A549 (cell line): ENCODE measurements at places on chromosomes 11 and 22.

DNA sequence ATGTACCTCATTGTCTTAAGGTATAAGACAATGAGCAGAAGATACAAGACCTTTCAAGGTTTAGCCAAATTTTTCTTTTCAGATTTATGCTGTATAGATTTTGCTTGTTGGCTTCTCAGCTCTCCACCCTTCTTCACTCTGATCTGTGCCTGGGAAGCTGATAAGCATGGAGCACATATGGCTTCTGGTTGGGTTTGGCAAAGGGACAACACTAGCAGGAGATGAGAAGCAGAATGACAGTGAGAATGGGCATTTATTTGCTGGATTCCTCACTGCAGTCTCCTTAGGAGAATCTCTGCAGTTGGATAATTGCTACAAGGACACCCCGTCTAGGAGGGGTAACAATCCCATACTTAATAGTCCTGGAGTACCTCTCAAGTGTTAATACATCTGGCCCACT lies 474.8 kb upstream of the CCDC90B start:
- no peak for DNase-seq

DNA sequence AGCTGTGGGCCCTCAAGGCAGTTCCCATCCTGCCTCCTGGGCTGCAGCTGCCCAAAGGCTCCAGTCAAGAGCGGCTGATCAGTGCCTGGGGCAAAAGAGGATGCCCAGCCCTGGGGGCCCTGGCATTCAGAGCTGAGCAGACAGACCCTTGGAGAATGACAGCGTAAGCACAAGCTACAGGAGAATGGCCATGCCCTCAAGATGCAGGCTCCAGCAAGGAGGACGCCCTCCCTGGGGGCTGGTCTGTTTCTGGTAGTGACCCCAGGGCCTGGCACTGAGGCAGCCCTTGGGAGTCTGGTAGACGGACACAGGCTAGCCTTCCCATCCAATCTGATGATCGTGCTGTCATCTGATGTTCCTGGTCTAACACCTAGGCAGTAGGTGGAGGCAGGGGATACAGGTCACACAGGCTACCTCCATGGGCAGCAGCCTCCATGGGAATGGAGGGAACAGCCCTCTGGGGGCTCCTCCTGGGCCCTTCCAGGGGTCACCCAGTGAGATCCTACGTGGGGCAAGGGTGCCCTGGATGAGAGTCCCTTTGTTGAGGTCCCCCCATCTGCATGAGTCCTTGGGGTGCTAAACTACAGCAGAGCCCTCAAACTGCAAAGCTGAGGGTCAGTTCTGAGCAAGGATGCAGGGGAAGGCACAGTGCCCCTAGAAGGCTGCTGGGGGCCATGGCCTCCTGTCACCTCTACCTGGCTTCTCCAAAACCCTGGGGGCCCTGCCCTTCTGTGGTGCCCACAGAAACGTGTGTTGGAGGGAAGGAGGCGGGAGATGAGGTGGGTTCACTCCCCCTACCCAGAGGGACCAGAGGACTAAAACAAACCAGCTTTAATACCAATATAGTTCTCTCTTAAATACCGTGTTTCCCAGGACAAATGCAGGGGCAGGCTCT lies 10.2 kb upstream of the SF1 start:
- DNase-seq = no peak

DNA sequence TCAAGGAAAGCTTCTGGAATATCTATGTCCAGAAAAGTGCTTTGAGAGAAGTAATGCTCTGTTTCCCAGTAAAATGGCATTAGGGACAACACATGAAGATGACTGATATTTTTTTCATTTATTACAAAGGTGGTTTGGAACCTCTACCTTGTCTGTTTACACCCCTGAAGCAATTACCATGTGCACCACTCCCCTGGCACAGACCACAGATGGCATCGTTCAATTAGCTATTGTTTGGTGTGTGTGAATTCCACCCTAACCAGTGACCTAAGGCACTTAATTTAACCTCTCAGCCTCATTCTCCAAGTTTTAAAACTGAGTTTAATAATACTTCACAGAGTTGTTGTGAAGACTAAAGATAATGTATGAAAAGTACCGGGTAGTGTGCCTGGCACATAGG lies 127.6 kb upstream of the BMAL1 start:
- DNase-seq = no peak

GRCh38 chr11:126654886-126655806 lies 299.7 kb downstream of the ST3GAL4 start:
- DNase-seq = no peak

- no peak for DNase-seq
Measured at GRCh38 chr11:45692808-45693453, 27.5 kb upstream of the CHST1 start.

DNA sequence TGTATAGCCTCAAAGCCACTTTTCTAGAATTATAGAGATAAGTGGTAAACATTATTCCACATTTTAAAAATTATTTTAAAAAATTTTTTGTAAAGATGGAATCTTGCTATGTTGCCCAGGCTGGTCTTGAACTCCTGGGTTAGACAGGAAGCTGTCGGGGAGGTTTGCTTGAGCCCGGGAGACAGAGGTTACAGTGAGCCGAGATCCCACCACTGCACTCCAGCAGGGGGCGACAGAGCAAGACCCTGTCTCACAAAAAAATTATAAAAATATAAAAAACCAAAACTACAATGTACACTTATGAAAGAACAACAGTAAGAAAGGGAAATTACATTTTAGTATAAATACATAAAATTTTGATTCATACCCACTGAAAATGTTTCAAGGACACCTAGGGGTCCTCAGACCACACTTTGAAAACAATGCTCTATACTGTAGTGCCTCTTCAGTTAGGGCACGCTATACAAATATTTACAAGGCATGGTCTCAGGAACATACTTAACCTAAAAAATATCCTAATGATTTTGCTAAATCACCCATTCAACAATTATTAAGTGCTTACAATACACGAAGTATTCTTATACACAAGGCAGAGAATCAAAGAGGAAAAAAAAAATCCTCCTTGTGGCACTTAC lies 111.2 kb downstream of the MRTFA start:
- DNase-seq = no peak

GRCh38 chr11:73243093-73243485 lies 25.0 kb downstream of the P2RY2 start:
- no peak for DNase-seq

DNA sequence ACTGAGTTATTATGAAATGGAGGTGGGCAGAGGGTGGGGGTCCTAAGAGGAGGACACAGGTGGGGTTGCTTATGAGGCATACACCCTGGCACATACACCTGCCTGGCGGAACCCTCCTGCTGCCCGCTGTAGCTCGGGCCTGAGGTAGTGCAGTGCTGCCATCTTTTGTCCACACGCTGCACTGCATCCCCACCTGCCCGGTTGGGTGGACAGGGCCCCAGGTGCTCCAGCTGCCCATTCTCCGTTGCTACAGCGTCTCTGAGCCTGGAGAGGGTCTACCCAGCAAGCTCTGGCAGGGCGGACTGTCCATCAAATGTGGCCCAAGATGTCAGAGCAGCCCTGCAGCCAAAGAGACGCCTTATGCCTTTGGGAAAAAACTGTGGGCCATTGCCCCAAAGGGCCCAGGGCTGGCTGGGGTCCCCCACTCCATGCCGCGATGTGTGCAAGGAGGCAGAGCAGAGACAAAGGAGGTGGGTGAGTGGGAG lies 131.2 kb downstream of the BUD13 start:
- peak; percentile 50 for DNase-seq

- DNase-seq = no peak
Measured at GRCh38 chr11:61267437-61267841, 26.5 kb downstream of the PGA5 start.

GRCh38 chr22:49735411-49735900 lies 92.2 kb downstream of the BRD1 start:
- no peak for DNase-seq

DNA sequence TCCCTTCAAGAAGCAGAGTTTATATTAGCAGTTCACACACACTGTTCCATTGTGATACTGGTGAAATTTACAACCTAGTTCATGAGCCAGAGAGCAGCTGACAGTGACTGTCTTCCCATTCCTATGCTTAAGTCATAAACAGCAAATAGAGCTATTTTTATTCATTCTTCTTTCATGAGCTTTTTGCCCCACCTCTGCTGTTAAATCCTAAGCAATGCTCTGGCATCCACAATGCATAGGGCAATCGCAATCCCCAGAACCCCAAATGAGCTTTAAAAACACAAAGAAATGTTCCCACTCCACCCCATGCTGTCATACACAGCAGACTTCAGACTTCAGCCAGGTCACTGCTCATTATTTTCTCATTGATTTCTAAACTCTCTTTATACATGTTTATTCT lies 307.5 kb downstream of the ETS1 start:
- DNase-seq = no peak

DNA sequence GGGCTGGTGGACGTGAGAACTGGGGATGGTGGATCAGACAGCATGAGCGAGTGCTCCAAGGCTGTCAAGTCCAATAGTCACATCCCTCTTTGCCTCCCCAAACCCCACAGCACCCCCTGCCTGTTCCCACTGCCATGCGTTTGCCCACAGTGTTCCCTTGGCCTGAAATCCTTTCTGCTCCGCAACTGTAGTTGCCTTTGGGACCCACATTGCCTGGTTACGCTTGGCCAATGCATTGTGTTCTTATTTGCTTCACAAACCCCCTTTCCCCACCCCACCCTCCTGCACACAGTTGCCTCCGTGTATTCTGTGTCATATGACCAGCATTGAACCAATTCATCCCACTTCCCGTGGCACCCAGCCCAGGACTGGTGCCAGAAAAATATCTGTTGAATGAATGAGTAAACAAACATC lies 2.1 kb upstream of the KIAA0930 start:
- DNase-seq = no peak

GRCh38 chr11:93329936-93330445 lies 551 bp upstream of the DEUP1 start:
- DNase-seq = peak; percentile 2

DNA sequence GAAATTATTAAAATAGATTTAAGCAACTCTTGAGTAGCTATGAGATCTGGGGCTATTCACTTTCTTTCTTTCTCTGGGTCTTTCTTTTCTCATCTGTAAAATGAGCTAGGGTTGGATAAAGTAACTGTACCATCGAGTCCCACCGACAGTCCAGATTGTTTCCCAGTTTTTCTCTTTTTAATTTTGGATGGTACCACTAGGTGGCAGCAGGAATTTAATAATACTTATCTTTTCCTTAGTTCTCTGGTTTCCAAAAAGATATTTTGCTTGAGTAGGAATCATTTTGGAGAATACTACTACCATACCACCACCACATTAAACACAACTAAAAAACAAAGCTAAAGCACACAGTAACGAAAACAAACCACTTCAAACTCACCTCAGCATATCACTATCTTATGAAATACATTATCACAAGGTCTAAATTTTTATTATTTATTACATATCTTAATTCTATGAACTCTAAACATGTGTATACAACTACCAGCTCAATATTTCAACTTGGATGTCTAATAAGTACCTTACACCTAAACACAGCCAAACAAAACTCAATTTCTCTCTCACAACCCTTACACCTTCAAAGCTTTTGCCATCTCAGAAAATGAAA lies 584.0 kb downstream of the KCNA4 start:
- peak; percentile 11 for DNase-seq

DNA sequence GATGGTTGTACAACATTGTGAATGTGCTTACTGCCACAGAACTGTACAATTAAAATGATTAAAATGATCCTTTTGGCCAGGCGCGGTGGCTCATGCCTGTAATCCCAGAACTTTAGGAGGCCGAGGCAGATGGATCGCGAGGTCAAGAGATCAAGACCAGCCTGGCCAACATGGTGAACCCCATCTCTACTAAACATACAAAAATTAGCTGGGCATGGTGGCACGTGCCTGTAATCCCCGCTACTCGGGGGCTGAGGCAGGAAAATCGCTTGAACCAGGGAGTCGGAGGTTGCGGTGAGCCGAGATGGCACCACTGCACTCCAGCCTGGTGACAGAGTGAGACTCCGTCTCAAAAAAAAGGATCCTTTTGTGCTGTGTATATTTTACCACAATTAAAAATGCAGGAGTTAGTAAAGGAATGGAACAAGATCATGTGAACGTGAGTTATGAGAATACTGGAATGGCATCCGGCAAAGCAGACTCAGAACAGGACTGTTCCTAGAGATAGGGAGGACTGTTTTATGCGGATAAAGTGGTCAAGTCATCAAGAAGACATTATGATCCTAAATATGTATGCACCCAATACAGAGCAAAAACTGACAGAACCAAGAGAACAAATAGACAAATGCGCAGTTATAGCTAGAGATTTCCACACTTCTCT lies 58.0 kb upstream of the CLDN5 start:
- no peak for DNase-seq

GRCh38 chr11:88631497-88631896 lies 294.0 kb upstream of the CTSC start:
- DNase-seq = no peak

- DNase-seq = no peak
Measured at GRCh38 chr11:110807801-110808200, 95.6 kb upstream of the ARHGAP20 start.

DNA sequence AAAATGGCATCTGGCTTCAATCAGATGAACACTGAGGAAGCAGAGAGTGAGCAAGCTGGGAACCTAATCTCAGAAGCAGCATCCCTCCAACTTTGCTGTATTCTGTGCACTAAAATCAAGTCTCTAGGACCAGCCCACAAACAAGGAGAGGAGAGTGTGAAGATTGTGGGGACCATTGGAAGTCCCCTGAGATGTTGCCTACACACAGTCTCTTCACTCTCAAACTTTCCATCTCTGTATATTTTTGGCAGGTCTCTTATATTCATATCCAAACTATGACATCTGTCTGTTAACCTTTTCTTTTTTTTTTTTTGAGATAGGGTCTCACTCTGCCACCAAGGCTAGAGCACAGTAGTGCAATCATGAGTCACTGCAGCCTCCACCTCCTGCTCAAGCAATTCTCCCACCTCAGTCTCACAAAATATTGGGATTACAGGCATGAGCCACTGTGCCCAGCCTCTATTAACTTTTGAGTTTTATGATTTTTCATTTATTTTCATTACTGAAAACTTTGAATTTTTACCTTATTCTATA lies 1096.4 kb downstream of the TBC1D22A start:
- DNase-seq = no peak

- no peak for DNase-seq
Measured at GRCh38 chr22:22125028-22125578, 119.5 kb upstream of the VPREB1 start.

- DNase-seq = no peak
Measured at GRCh38 chr11:122637541-122637940, 18.0 kb upstream of the UBASH3B start.
